ENCODE measurements at places on chromosomes 5 and 9.

- no peak for DNase-seq
Observed at GRCh38 chr5:144844086-144844485, 673.4 kb downstream of the KCTD16 start.

DNA sequence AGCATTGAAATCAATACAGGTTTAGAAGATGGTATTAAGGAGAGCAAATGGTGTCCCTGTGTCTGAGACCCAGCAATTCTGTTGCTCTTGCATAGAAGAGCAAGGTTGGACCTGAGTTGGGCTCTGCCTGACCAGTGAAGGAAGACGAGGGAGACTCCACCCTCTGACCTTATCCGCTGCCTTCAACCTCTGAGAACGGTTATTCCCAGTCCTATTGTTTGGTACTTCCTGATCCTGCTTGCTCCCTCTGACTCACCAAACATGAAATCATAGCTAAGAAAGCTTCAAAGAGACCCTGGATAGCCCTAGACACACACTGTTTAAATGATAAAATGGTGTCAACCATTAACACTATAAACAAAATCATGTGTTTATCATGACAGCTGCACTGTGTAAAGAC, 218.5 kb downstream of the PLK2 start:
- no peak for DNase-seq

DNA sequence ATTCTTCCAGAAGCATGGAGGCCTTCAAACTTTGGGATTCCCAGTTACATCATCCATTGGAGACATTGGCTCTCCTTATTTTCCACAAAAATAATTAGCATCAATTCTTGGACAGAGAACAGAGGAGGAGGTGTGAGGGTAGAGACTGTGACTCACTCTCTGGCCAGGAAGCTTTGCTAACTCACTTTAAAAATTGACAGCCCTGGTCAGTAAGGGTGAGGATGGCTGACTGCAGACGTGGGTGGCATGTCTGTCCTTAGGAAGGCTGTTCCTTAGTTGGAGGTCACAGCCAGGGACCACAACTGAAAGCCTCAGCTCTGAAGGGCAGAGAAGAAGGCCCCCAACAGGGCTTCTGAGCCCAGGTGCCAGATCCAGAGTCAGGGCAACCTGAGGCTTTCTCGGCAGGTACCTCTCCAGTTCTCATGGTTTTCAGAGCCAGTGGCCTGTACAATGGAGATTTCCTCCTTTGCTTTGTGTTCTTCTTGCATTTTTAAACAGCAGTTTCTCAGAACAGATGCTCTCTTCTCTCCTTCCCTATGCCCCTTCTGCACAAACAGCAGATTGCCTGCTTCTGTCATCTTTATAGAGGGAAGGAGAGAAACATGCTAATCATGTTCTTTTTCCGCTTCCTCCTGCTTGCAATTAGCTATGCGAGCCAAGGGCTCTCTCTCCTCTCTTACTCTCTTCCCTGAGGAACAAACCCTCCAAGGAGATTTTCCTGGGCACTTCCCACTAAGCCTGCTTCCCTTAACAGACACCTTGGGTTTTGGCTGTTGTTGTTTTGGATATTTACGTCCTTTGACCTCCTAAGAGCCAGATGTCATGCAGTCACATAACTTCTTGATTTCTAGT, 92.5 kb upstream of the ZNF366 start:
- no peak for DNase-seq

- DNase-seq, result no peak
Observed at GRCh38 chr5:83538786-83539462, 67.4 kb downstream of the VCAN start.

- DNase-seq, result no peak
Observed at GRCh38 chr5:33984671-33985124, at the start of gene SLC45A2. TSS of gene SLC45A2 (minus strand) at chr5:33984693. CDS start at chr5:33984583, 110 bp downstream.

GRCh38 chr9:86562691-86563090, 208.5 kb upstream of the TUT7 start:
- DNase-seq, result no peak

DNA sequence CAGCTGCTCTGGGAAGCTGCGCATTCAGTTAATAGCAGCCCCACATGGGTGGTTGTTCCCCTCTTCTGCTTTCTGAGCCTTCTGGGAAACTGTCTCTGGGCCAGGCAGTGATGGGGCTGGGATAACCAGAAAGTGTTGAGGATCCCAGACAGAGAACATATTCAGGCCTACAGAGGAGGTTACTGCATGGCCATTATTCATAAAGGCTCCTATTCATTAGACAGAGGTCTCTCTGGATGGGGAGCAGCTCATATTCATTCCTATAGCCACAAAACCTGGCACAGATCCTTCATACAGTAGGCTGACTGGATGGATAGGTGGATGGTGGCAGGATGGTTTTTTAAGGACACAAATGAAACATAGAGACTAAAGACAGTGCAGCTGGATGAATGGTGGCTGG, 76.3 kb downstream of the HSPA4 start:
- DNase-seq, result no peak

DNA sequence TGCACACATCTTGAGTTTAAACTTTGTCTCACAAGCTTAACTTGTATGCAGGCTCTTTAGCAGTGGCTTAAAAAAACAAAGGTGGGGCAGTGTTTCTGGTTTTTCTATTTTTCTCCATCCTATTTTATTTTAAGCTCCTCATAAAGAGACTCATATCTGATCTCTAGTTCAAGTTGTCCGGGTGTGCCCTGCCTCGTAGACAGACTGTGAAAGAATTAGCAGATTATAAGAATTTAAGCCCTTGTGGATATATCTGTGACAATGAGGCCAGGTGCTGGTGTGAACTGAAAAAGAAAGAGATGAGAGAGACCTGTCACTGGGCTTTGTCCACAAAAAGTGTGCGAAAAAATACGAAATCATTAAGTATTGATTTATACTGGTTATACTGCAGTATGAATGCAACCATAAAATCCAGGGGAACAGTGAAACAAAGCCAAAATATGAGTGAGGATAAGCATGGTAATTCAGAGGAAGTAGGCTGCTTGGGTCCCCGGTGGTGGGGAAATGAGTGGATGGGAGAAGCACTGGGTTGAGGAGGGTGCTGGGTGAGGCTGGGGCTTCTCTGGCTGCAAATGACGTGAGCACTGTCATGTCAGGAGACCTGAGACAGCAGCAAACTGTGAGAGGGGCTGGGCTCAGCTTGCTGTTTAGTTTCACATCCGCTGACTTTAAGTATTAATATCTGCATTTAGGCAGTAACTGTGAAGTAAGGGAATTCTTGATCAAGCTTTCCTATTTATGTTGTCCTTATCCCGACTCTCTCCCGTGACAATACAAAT, 179.7 kb upstream of the ANKRD55 start:
- DNase-seq, result no peak

DNA sequence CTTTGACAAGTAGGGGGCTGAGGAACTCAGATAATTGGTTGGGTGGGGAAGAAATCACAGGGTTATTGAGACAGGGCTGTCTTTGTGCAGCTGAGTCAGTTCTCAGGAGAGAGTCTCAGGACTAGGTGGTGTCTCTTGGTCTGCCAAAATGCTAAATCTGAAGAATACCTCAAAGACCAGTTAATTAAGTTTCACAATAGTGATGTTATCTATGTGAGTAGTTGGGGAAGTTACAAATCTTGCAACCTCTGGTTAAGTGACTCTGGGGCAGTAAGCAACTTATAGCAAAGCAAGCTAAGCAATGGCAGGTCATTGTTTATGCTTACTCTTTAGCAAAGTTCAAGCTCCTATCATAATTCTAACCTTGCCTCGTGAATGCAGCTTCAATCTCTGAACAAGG, 53.6 kb downstream of the GIN1 start:
- DNase-seq, result no peak

DNA sequence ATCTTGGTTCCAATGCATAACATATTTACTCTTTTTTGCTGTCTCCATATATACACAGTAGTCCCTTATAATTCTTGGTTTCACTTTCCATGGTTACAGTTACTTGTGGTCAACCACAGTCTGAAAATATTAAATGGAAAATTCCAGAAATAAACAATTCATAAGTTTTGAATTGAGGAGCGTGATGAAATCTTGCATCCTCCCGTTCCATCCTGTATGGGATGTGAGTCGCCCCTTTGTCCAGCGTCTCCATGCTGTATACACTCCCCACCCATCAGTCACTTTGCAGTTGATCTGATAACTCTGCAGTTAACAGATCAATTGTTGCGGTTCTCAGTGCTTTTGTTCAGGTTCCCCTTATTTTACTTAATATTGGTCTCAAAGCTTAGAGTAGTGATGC, 11.5 kb upstream of the FAF2 start:
- no peak for DNase-seq

- no peak for DNase-seq
Observed at GRCh38 chr9:34571481-34571810, 18.1 kb downstream of the CNTFR start.

DNA sequence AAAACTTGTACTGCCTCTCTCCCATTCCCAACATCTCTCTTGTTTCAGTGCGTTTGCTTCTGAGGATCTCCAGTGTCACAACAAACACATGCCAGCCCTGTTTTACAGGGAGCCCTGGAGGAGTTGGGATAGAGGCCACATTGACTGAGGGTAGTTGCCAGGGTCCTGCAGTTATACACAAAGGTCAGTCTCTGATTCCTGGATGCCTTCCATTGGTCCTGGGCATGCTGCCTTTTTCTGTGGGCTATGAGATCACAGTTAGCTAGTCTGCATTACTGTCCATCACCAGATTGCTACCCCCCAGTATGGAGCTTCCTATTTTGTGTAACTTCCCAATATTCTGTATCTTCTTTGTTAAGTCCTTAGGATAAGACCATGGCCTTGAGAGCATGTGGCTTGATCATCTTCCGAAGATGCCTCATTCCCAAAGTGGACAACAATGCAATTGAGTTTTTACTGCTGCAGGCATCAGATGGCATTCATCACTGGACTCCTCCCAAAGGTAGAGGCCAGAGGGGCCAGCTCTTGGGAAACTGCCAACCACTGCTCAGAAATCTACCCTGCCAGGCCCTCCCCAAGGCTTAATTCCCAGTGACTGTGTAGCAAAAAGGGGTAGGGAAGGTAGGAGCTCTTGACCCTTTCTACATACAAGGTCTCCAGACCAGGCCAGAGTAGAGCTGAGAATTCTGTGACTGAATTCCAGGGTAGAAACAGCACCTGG, 9.5 kb downstream of the NUDT2 start:
- DNase-seq, result no peak

GRCh38 chr5:174300941-174301761, 255.6 kb downstream of the NSG2 start:
- no peak for DNase-seq

- DNase-seq, result no peak
Observed at GRCh38 chr5:57446966-57447365, 35.6 kb downstream of the ACTBL2 start.

- no peak for DNase-seq
Observed at GRCh38 chr5:149322518-149322917, 22.8 kb upstream of the GRPEL2 start.

DNA sequence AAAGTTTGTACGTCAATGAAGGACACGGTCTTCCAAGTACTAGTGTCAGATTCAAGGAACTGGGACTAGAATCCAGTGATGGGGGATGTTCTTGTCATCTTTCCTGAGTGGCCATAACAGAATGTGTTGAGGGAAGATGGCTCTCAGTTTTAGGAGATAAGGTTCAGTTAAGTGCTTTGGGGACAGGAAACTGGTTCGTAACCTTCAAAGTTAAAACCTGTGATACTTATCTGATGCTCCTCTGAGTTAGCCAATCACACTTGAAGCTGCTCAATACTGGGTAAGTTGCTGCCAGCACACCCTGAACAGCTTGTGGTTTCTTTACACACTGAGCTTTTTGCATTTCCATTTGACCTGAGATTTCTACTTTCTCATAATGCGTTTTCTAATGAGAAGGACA, 64.4 kb downstream of the PIK3R1 start:
- no peak for DNase-seq

DNA sequence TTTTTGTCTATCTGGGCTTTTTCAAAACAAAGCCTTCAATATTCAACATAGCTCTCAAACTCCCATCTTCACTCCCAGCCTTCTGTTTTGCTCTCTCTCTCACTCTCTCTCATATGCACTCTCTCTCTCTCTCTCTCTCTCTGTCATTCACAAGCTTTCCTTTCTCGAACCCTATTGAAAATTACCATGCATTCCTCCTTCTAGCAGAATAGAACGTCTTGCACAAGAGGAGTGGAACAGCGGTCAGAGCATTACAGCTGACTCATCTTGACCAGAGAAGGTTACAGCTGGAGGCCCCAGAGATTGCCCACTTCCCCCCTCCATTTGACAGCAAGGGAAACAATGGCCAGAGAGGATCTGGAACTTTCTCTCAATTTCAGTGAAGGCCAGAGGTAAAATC, 51.0 kb upstream of the LIFR start:
- DNase-seq, result no peak

- DNase-seq, result no peak
Observed at GRCh38 chr5:156893517-156893916, 43.4 kb downstream of the PPP1R2B start.

DNA sequence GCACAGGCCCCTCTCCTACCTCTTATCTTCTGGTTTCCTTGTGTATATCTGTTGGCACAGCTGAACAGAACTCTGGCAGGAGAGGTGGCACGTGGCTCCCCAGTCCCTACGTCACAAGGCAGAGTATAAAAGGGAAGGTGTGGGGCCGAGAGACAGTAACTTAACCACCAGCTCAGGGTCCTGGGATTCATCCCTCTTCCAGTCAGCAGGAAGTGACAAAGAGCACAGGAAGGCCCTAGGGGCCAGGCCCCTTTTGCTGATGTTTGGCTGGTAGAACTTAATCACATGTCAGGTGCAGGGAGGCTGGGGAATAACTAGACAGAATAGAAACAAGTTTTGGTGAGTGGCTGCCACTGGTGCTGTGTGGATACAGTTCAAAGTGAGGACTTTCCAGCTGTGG, 4.5 kb upstream of the ICE1 start:
- DNase-seq, result no peak

DNA sequence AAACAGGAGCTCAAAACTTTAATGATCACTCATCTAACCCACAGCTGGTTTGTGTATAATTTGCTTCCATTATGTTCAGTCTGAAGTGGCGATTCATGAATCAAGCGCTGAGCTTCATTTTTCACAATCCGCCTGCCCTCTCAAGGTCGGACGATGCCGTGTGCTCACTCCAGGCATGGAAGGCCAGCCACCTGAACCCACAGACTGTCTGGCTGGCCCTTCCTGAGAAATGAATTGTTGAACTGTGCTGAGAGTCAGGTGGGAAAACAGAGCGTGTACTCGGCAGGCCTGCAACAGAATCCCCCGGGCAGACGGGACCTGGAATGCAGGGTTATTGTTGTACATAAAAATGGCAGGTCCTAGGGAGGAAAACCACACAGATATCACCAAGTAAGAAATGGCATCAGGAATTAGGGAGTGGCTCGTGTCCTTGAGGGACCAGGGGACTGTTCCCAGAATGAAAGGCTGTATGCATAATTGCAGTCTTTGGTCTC, 375.7 kb downstream of the IRX2 start:
- no peak for DNase-seq

- DNase-seq, result no peak
Observed at GRCh38 chr9:34514401-34514800, 8.4 kb downstream of the ENHO start.

- DNase-seq, result no peak
Observed at GRCh38 chr5:173268750-173269432, 33.9 kb upstream of the NKX2-5 start.

GRCh38 chr5:141940695-141941271, 17.1 kb downstream of the DELE1 start:
- DNase-seq, result no peak

Measured in stimulated activated CD4-positive, alpha-beta T cell treated with anti-CD3 and anti-CD28 coated beads, Interleukin-15, amount 100 ng/mL, for 1 hour (primary cell).